ENCODE measurements at places on chromosomes 2 and 18. TPM values are rescaled to one million over a fixed set of nuclear protein-coding genes. Genes with fewer than 3 reads are reported as not detected.

- no peak for DNase-seq
These were observed 486.5 kb downstream of the TDRD15 start for GRCh38 chr2:21610304-21610703.

DNA sequence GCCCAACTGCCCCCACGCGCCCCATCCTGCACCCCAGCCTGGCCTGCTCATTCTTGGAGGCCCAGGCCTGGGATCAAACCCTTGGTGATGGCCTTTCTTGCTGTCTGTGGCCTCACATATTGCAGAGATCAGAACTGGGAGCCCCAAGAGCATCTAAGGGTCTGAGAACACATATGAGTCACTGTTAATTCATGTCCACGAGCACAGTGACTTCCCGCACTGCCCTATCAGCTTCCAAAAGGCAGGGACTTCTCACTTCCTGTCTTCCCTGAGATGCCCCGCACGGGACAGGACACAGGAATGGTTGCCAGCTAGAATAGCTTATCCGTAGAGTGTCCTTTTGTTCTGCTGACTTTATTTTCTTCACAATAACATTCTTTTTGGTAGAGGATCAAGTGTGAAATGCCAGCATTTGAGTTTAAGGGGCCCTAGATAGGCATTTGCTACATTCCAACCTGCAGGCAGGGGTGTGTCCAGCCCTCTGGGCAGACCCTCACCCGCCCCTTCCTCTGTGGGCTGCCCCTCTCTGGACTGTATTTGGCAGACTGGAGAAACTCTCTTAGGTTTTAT, 21.1 kb upstream of the CELF4 start:
- no peak for DNase-seq

GRCh38 chr2:54522624-54523281, 66.6 kb downstream of the SPTBN1 start:
- peak; percentile 67 for DNase-seq

GRCh38 chr2:224778474-224778877, 62.3 kb upstream of the CCDC195 start:
- peak; percentile 38 for DNase-seq

GRCh38 chr18:43506935-43507334, 229.6 kb upstream of the SYT4 start:
- DNase-seq = no peak

GRCh38 chr2:173451118-173451517, 96.4 kb downstream of the CDCA7 start:
- DNase-seq = peak; percentile 18

- no peak for DNase-seq
These were observed 23.1 kb upstream of the COLEC12 start for GRCh38 chr18:523561-523960.

Gene TTLL4
- 34.4 TPM for total RNA-seq

Gene PLEK
- 2.4 TPM for total RNA-seq

DNA sequence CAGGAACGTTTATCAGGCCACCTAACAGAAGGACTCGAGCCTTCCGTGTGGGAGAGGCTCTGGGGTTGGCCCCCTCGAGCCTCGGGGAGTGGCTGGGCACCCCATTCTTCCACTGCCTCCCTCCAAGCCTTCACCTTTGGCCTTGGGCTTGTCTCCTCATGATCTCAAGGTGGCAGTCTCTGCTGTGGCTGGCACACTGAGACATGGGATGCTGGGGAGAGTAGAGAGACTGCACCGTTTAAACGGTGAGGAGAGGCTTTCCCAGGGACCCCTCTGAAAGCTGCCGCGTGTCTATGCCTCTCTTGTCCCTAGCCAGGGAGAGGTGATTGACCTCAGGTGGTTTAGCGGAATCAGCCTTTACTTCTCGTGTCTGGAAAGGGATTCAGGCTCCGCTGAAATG, 71.0 kb downstream of the DCDC2C start:
- no peak for DNase-seq

DNA sequence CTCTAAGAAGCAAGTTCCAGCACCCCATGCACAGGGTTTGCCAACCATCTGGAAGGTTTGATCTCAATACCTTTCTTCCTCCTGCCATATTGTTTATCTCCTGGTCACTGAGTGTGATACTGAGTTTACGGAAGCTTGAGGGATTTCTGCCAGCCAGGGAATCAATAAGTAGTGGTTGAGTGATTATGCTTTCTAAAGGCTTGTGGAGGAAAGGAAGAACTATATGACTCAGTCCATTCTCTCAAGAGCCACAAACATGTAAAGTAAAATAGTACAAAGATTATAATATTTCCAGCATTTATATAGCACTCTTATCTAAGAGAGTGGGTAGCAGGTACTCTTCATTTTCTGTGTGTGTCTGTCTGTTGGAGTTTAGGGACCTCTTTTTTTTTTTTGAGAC, 49.2 kb downstream of the SLC4A3 start:
- DNase-seq = no peak

GRCh38 chr2:27888790-27889189, 1.4 kb downstream of the RBKS start:
- DNase-seq = no peak

DNA sequence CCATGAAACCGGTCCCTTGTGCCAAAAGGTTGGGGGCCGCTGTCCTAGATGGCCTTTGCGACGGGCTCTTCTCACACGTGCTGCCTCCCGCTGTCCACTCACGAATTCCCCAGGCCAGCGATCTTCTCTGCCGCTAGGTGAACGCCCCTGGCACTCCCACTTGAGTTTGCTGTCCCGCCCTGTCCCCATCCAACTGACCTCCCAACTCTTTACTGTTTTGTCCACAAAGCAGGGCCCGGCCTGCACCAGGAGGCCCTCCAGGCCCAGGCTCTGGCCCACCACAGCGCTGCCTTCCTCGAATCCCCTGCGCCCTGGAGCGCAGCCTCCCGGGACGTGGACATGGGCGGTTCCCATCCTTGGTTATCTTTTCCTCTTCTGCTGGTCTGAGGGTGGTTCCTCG, 69.7 kb upstream of the PXDN start:
- DNase-seq = no peak

DNA sequence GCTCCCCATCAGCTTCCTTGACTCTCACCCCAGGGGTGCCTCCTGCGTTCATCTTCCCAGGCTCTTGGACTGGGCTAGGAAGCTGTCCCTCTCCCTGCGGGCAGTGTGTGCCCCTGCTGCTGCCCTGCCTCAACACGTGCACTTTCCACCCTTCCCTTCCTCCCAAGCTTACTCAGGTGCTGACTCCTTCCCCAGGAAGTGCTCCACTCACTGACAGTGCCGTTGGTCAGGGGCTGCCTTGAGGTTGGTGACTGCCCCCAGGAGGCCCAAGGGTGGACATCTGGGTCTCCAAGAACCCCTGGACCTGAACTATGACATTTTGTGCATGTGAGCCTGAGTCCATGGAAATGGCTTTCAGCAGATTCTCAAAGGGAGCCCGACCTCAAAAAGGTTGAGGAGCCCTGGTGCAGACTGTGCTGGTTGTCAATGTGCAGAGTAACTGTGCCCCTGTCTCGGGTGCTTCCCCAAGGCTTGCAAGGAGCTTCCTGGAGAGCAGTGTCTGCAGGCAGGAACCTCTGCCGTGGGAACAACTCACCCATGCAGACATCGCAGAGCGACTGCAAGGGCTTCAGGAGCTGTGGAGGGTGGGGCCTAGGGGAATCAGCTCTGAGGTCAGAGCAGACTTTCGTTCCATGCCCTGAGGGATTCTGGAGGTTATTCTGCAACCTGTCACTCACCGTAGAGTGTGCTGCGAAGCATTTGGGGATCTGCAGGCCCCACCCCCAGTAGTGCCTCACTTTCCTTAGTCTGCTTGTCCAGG, 116.5 kb upstream of the MCFD2 start:
- DNase-seq = no peak

Gene MSTN
- total RNA-seq = not detected

DNA sequence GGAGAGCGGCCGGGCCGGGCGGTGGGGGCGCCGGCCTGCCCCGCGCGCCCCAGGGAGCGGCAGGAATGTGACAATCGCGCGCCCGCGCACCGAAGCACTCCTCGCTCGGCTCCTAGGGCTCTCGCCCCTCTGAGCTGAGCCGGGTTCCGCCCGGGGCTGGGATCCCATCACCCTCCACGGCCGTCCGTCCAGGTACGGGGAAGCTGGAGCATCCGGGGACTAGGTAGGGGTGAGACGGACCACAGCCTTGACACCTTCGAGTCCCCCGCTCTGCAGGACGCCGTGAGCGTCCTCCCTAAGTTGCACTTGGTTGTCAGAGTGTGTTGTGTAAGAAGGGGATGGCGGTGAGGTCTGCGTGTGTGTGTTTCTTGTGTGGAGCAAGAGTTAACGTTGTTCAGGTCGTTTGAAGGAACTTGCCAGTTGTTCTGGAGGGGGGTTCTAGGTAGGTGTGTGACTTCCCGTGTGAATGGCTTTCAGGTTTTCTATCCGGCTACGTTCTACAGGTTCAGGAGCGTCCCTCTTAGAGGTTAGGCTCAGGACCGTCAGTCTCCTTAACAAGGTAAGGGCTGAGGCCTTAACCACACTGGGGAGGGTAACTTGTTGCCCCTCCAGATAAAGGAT, 393 bp downstream of the IL1R1 start:
- no peak for DNase-seq

GRCh38 chr2:185291035-185291647, 447.5 kb upstream of the FSIP2 start:
- peak; percentile 10 for DNase-seq

Gene CDH2
- total RNA-seq = not detected

DNA sequence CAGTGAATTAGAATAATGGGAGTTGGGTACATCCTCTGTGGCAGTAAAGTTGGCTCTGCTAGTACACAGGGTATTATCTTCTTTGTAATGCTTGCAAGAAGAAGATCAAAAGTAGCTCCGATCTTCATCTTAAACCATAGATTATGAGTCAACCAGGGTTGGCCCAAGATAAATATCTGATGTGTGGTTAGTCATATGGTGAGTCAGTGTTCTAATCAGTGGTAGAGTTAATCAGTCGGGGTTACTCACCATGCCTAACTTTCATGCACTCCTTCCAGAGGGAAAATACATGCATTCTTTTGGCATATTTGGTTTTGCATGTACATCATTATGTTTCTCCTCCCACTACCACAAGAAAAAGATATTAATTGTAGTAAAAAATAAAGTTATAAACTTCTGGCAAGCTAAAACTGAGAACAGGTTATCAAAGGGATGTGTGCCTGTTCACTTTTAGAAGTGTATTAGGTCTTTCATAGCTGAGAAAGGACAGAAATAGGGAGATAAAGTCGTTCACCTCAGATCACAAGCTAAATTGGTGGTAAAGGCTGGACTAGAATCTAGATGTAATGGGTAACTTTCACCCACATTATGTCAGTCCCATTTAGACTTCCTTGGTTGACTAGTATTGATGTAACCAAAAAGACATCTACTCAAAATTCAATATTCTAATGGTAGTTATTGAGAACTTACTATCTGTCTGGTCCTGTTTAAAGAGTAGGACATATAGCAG, 684.4 kb downstream of the IRS1 start:
- DNase-seq = no peak

Gene SF3B1
- total RNA-seq = 284 TPM

DNA sequence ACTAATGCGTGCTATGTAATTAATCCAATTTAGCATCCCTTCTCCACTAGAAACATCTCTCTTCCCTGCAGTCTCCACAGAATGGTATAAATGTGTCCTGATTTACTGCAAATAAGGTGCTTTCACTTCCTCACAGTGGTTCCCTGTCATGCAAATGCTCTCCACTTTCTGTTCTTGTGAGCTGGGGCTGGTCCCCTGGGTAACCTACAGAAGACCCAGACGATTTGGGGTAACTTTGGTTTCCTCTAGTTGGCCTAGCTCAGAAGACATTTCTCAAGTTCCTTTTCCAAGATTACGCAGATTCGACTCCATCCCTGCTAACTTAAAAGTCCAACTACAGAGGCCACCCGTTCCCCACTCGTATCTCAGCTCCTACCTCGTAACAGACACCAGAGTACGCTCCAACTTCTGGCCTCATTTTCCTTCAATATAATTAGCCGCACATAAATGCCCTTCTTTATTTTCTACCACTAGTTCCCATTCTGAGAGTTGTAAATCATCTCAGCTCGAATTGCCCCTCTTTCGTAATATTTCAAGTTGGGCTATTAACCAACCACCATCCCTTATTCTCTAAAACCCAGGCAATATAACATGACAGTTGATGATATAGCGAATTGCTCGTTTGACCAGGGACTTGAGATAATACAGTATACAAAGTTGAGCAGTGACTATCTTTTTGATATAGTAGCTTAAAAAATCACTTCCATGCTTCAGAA, 28.8 kb upstream of the NEDD4L start:
- no peak for DNase-seq

GRCh38 chr2:222521099-222521498, 96.8 kb downstream of the SGPP2 start:
- no peak for DNase-seq

Gene FEV
- total RNA-seq = not detected

Gene LYPD6
- total RNA-seq = not detected

DNA sequence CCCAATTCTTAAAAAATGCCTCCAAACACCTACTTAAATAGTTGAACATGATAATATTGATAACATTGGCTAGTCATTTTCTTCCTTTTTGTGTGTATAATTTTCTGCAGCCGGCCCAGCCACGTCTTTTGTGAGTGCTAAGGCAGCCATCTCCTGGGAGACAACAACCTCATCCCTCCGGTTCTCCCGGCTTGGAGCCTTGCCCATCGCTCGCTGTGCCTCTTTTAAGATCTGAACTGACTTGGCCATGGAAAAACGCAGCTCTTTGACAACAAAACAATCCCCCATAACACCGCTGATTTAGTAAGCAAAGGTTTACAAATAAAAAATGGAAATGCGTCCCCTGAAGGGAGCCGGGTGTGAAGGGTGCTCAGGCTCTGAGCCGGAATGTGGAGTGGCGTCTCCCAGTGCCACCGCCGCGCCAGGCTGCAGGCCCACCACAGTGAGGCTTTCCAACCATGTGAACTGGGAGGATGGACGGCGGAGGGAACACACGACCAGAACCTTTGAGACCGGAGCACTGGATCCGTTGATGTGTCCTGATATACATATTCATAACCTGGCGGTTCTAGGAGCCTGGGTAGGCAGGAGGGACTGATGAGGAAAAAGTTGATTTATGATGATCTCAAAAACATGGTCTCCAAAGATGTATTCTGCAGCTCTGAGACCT, 87.4 kb downstream of the SMIM21 start:
- DNase-seq = no peak

Gene CGREF1
- total RNA-seq = 2.4 TPM

Gene FAM117B
- 16.7 TPM for total RNA-seq

- DNase-seq = no peak
These were observed 52.2 kb upstream of the GALNT13 start for GRCh38 chr2:153819501-153819900.

DNA sequence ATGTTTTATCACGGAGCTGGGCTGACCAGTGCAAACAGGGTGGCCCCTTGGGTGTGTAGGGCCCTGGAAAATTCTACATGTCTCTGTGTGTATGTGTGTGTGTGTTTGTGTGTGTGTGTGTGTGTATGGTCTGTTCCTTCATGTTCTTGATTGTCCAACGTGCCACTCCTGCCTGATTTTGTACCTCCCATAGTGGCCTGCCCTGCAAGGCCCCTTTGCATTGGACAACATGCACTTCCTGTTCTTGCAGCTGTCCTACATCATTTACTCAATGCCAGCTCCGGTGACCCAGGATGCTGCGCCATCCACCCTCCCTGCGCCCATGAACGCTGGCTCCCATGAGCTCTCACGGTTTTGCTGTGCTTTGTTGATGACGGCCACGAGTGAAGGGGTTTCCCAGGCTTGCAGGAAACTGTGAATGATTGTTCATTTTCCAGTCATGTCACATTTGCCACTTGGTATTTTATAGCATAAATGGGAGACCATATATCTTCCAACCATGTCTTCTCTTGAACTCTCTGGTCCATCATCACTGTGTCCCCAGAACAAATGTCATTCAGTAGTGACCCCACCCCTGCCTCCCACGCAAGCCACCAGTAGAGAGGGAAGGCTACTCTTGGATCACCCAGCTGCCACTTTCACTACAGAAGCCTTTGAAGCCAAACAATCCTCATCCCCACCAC, 69.7 kb upstream of the NCK2 start:
- DNase-seq = peak; percentile 67

Gene TCF4
- total RNA-seq = 1.8 TPM

GRCh38 chr2:239339726-239340601, 60.9 kb downstream of the HDAC4 start:
- peak; percentile 77 for DNase-seq

All from activated T-cell treated with anti-CD3 and anti-CD28 coated beads, Interleukin-2, amount 50 U/mL, for 72 hours (primary cell).